Activated CD4-positive, alpha-beta T cell treated with anti-CD3 and anti-CD28 coated beads, Interleukin-2, amount 50 U/mL, for 24 hours (primary cell): ENCODE measurements at places on chromosomes 16 and 17.

DNA sequence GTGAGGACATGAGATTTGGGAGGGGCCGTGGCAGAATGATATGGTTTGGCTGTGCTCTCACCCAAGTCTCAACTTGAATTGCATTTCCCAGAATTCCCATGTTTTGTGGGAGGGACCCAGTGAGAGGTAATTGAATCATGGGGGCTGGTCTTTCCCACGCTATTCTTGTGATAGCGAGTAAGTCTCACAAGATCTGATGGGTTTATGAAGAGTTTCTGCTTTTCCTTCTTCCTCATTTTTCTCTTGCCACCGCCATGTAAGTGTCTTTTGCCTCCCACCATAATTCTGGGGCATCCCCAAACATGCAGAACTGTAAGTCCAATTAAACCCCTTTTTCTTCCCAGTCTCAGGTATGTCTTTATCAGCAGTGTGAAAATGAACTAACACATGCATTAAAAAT lies 40.6 kb downstream of the CCT6B start:
- no peak for DNase-seq

GRCh38 chr17:16905593-16906191 lies 66.2 kb downstream of the TNFRSF13B start:
- no peak for DNase-seq

DNA sequence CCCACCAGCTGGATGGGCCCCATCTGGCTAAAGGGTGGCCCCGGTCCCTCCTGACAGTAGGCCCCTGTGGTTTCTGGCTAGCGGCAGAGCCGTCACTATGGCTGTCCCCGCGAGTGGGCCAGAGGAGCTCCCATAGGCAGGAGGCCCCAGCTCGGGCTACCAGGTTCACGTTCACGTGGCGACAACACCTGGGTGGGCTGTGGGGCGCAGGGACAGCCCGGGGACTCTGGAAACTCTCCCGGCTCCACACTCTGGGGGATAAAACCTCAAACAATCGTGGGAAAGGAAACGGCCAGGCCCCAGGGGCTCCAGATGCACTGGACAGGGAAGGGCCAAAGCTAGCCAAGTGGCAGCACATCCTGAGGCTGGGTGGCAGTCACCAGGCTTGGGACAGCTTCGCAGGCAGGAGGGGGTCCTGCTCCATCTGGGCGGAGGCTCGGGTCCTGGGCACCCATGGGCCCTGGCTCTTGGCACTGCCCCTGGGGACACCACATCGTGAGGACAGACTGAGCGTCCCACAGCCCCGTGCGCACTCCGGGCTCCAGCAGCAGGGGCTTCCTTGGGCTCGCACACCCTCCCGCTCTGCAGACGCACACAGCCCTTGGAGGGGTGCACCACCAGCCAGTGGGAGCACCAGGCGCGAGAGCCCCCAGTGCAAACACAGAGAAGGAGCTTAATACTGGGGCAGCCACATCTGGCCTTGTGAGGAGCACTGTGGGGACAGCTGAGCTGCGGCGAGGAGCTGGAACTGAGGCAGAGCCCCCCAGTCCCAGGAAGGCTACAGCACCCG lies 4.4 kb downstream of the RNF166 start:
- no peak for DNase-seq

GRCh38 chr17:65670667-65671371 lies 109.4 kb upstream of the AXIN2 start:
- DNase-seq: no peak

GRCh38 chr17:78154903-78155811 lies 9.0 kb downstream of the C17orf99 start:
- no peak for DNase-seq

DNA sequence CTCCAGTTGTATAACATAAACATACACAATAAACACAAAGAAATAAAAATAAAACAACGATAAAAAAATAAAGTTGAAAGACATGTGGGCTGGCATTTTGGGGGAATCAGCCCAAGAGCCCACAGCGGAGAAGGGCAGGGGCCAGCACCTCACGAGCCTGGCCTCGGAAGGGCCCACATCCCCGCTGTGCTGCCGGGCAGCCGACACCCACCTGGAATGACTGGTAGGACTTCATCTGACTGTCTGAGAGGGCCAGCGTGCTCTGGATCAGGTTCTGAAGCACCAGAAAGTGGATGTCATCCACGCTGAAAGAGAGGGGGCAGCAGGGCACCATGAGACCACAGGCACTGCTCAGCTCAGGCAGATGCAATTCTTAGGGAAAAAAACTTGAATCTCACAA lies 73.5 kb downstream of the GTF3C1 start:
- DNase-seq: no peak

DNA sequence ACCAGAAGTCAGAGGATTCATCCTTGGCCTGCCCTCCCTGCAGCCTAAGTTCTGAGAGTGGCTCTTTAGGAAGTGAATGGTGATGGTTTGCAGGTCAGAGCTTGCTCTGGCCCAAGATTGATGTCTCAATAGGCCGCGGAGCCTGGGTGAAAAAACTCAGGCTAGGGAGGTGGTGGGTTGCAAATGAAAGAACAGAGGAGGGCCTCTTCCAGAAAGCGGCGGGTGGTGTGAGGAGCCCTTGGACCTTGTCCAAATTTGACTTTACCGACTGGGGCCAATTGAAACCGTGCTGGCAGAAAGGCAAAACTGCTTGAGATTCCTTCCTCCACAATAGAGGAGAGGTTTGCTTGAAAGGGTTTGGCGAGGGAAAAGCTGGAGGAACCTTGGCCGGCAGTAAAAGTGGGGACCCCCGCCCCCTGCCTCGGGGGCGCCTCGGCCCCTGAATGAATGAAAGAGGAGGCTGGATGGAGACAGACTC lies 331.3 kb downstream of the SEC14L1 start:
- DNase-seq: no peak

- no peak for DNase-seq
These were observed 16.1 kb upstream of the NPTX1 start for GRCh38 chr17:80492343-80493136.

DNA sequence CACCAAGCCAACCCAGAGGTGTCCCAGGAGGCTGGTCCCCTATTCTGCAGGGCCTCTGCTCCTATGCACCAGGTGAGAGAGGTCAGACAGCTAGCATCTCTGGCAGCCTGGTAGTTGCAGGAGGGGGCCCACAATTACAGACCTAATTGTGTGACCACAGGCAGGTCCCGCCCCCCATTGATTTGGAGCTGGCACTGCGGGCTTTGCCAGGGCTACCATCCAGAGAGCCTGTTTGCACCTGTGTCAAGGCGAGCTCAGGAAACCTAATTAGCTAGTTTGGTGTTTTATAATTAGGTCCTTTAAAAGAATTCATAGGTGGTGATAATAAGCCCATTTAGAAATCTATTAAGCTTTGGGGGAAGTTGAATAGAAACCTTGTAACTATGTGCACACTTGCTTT lies 90.2 kb downstream of the MRM1 start:
- no peak for DNase-seq

DNA sequence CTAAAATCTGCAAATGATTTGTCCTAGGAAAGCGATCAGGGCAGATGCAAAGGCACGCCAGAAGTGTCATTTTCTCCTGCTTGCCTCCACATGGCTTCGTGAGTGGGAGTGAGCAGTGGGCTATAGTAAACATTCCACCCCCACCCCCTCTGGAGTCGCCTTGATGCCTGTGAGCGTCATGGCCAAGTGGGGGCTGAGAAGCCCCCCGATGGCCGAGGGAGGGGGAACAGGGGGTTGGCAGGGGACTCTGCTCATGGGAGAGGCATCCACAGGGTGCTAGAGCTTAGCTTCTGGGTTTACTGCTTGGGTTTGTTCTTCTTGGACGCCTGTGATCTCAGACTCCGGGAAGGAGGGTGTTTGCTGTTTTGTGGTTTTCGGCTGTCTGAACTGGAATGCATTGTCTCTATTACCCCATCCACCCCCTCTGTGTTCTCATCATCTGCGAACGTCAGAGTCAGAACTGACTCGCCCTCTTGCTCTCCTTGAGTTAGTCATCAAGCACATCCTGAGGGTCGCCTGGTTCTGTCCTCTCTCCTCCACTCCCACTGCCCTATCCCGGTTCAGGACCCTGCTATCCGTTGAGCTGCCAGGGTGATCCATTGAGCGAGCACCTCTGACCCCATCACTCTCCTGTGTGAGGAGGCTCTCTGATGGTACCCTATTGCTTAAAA lies 15.4 kb downstream of the TNS4 start:
- DNase-seq: peak; percentile 27

DNA sequence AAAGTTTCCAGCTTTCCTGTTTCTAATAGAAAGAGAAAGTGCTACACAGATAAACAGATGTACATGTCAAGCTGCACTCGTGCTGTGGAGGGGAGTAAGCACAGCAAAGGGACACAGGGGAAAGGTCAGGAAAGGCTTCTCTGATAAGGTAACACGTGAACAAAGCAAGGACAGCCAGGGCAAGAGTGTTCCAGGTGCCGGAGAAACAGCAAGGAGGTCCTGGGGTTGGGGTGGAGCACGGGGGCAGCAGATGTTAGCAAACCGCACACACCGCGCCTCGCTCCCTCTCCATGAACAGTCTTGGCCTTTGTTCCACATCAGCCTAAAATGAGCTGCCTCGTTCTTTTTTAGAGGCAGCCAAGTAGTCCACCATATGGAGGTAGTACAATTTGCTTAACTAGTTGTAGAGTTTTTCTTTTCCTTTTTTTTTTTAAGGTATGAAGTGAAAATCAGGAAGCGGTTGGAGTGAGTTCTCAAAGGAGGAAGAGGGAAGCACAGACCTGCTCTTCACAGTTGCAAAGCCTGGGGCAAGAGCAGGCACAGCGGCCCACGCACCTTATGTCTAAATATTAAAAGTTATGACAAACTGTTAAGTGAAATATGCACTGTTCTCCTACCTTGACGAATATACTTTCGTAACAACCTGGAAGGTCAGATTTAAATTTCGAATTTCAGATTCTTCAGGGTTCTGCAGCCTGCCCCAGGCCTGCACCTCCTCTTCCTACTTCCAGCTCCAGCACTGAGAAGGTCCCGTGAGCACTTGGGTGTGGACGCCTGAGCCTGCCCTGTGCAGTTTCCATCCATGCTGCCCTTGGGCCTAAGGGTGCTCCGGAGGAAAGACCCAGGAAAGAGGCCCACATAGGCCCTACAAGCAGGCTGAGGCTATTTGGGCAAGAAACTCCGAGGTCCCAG lies 41.5 kb upstream of the RPH3AL start:
- no peak for DNase-seq

- DNase-seq: no peak
These were observed 69.0 kb upstream of the ENDOV start for GRCh38 chr17:80345841-80346497.

- peak; percentile 64 for DNase-seq
These were observed 20.9 kb upstream of the KRT19 start for GRCh38 chr17:41548844-41549595.

GRCh38 chr16:22278441-22279230 lies 18.6 kb upstream of the POLR3E start:
- DNase-seq: no peak

DNA sequence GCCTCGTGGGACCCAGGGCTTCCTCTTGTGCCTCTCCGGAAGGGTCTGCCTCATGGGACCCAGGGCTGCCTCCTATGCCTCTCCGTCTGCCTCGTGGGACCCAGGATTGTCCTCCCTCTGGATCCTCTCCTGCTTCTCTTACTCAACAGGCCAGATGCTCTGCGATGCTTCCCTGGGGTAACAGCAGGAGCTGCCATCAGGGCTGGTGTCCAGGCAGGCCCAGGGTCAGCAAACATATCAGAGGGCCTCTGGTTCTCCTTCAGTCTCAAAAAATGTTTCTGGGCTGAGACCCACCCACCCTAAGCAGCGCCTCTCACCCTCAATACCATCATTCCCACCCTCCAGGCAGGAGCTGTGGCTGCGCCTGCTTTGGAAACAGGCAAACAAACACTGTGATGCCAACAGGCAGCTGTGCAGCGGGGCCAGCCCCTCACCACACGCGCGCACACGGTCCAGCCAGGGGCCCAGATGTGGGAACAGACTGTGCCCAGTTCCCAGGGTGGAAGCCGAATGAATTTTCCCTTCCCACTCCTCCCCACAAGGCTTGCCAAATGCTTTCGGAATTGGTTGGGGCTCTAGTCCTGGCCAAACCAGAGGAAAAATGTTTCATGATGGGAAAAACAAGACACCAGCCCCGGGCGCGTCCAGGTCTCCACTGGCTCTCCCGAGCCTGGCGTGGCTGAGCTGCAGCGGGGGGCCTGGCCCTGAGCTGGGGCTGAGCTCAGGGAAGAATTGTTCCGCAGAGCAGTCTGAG lies 11.3 kb downstream of the TIMM22 start:
- DNase-seq: no peak

GRCh38 chr17:81232616-81233241 lies 6.1 kb downstream of the TEPSIN start:
- DNase-seq: no peak

DNA sequence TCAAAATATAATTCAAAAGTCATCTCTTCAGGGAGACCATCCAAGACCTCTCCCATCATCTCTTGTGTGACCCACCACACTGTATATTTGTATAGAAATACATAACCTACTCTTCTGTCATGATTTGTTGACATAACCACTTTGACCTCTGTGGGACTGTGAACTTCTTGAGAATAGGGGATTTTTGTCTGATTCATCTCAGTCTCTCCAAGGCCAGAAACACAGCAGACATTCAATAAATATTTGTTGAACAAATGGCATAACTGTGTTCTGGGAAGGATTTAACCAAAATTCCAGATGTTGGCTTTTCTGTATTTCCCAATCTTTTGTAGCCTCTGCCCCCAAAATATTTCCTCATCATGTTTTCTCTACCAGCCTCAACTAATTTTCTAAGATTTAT lies 169.7 kb downstream of the CDH11 start:
- DNase-seq: no peak

GRCh38 chr17:39229274-39229913 lies 3.6 kb upstream of the STAC2 start:
- no peak for DNase-seq

- no peak for DNase-seq
These were observed 190.7 kb upstream of the KCNJ16 start for GRCh38 chr17:69884356-69884755.

DNA sequence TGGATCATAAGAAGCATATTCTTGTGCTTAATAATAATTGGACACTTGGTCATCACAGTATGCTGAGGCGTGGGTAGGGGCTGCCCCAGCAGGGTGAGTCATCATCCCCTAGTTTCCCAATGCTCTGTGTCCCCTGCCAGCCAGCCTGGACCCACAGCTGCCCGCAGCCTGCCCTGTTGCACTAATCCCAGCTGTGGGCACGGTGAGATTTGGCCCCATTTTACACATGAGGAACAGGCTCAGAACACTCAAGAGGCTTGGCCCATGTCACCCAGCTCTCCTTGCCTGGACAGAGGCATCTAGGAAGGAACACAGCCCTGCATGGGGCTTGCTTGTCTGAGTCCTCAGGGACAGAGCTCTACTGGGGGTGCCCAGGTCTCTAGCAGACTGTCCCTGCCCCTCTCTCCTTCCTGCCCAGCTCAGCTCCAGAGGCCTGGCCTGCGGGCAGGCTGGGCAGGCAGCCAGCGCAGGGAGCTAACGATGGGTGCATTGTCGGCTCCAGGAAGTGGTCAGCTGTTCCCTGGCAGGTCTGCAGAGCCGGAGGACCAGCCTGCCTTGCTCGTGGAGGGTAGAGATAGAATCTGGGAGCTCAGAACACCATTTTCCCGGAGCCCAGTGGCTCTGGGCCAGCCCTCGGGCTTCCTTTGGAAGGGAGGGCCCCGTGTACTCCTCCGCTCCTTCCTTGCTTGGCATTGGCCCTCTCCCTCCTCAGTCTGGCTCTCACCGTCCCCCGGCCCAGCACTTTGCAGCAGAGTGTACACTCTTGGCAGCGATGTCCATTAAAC lies 189.4 kb downstream of the RAB11FIP4 start:
- DNase-seq: no peak

- DNase-seq: no peak
These were observed 1.9 kb downstream of the STX1B start for GRCh38 chr16:31008551-31008950.

GRCh38 chr17:65730711-65731169 lies 169.3 kb upstream of the AXIN2 start:
- DNase-seq: no peak
